Right lung (tissue), 10 donors: ENCODE measurements at places on chromosomes 2 and 18. TPM values are rescaled to one million over a fixed set of nuclear protein-coding genes. Genes with fewer than 3 reads are reported as not detected.

- DNase-seq: peak; percentile 8
Measured at GRCh38 chr18:4068552-4069158, 386.5 kb downstream of the DLGAP1 start.

DNA sequence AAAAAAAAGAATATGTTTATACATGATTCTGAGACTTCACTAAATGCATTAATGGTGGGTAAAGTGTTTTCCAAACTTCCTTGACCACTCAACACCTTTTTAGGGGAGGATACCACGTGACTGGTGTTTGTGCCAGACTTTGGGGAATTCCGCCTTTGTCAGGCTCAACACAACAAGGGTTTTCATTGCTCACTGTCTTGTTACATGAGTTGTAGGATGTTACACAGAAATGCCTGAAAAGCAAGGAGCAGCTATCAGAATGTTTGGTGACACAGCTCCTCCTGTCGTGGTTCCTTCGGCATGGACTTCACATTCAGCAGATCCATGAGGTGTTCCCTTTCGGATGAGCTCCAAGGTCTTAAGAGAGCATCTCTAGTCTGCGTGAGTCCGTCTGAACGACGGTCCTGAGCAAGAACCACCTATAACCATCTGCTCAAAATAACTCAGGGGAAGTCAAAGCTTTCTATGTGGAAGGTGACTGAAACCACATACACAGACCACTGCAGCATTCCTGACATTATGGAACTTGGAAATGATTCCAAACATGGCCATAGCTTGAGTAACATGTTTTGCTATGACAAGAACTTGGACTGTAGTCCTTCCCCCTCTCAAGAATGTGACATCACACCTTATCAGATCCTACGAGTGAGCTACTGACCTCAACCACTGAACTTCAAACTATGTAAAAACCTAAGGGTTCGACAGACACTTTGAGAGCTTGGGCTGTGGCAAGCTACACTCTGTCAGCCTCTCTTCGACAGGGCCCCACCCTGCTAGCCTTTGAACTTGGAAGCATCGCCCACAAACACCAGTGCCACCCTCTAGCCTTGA is 57.5 kb downstream of the MCFD2 start:
- DNase-seq: no peak

DNA sequence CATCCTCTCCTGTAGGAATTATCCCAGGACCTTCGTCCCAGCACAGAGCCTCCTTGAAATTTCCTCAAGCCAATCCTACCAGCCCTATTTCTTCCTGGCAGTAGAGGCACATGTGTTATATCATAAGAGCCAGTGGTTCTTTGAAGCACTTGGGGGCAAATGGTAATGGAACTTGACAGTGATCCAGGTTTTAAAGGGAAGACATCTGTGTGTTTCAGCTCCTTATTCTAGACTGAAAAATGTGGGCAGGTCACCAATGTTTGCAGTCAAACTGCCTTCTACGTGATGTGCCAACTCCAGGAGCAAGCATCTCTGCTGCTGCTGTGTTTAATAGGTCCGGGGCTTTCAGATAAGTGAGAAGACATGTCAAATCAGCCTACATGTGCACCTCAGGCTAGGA is 157.1 kb downstream of the GALNT14 start:
- no peak for DNase-seq

- peak; percentile 37 for DNase-seq
Measured at GRCh38 chr2:202541137-202541536, 93.6 kb upstream of the FAM117B start.

HOXD13 gene
- not detected for polyA plus RNA-seq

MOB4 gene
- 43.0 TPM for polyA plus RNA-seq

CROCC2 gene
- polyA plus RNA-seq: 0.95 TPM

DNA sequence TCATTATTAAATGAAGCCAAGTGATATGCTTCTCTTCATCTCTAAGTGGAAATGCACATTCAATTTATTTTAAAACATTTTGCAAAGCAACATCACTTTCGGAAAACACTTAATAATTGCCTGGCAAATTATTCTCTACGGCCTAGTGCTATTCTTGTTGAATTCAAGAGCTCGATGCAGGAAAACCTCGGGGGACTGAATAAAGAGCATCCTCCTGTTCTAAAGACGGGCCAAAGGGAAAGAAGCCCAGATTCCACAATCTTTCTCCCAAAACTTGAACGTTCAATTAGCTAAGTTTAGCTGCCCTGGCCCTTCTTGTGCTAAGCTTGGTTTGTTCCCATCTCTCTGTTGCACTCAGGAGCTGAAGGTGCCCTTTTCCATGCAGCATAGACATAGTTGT is 23.2 kb upstream of the SEH1L start:
- DNase-seq: no peak

- DNase-seq: no peak
Measured at GRCh38 chr2:7829241-7829640, 852.6 kb upstream of the ID2 start.

DNA sequence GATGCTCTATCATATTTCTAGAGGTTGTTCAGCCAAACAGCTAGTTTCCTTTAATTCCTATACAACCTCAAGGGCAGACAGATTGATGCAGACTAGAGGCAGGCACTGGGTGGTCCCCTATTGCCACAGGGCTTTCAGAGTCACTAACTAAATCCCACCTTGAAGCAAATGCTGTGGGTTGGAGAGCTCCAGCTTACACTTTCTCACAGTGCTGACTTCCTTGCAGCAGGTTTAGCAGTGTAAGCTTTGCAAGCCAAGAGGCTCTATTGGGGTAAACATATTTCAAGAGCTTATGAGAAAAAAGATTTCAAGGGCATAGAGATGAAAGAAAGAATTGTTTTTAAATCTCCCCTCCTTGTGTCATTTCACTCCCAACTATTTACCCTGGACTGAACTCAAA is 366.5 kb upstream of the CRIM1 start:
- peak; percentile 12 for DNase-seq
